ENCODE measurements at places on chromosomes 1 and 21.
A peak's percentile ranks its signal among the peaks of the same experiment; 100 is the strongest.

- DNase-seq: no peak
Observed at GRCh38 chr1:97567000-97567749, 353.7 kb downstream of the DPYD start.

DNA sequence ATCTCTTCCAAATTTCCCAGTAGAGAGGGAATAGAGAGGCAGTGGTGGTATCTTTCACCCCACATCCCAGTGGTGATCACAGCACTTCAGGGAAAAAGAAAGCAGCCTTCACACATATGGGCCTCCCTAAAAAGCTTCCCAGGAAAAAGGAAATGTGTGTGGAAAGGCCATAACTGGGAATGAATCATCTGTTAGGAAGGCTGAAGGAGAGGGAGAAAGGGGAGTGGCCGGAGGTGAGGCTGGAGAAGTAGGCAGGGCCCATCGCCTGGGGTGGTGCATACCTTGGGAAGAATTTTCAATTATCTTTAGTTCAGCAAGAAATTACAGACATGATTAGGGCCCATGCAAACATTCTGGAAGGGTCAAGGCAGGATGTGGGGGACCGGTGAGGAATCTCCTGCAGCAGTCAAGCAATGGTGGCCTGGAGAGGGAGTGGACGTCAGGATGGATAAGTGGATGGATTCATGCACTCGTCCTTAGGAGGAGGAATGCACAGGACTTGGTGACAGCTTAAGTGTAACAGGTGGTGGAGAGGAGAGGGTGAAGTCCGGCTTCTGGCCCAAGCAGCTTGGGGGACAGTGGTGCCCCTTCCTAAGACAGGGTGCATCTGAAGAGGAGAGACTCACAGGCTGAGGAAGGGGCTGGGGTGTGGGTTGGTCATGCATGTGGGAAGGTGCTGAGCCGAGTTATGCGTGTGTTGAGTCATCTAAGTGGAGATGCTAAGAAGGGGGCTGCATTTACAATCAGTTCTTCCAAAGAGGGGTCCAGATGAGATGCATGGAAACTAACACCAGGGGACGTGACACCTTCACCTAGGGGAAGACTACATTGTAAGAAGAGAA lies 17.9 kb downstream of the HIVEP3 start:
- DNase-seq: no peak

GRCh38 chr1:30522031-30523004 lies 201.1 kb downstream of the MATN1 start:
- DNase-seq: peak; percentile 83

- DNase-seq: no peak
Observed at GRCh38 chr1:81129366-81129765, 671.4 kb upstream of the ADGRL2 start.

DNA sequence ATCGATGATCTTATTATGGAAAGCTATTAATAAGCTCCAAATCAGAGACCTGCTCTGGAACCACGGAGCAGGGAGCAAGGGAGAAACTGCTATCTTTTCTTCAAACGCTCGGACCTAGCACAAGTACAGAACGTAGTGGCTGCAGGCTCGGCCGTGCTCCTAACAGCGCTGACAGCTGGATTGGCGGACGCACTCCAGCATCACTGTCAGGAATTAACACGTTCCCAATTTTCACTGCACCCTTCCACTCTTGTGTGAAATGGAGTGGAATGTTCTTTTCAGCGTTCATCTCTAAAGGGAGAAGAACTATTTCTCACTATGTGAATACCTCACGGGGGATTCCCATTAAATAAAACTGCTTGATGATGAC lies 106.9 kb downstream of the ZNF281 start:
- no peak for DNase-seq

- no peak for DNase-seq
Observed at GRCh38 chr21:29382030-29382654, 83.4 kb downstream of the BACH1 start.

- DNase-seq: peak; percentile 37
Observed at GRCh38 chr1:70143048-70143659, 62.2 kb downstream of the LRRC40 start.

GRCh38 chr1:36099681-36100341 lies 11.1 kb downstream of the ADPRS start:
- DNase-seq: peak; percentile 49

DNA sequence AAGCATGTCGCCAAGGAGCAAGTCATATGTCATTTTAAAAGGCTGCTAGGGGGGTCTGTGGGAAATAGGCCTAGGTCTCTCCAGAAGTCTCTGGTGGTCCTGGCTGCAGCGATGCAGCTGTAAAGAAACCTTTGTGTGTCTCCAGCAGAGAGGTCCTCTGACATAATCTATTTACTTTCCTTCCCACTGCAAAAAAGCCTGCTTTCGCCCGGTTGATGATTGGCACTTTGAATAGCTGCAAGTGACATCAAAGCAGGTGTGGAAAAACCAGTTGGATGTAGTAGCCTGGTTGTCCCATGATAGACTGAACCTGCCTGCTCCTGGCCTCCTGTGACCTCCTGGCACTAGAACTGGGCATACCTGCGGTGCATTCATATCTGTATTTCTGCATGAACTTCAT lies 13.8 kb downstream of the RASSF5 start:
- DNase-seq: no peak

DNA sequence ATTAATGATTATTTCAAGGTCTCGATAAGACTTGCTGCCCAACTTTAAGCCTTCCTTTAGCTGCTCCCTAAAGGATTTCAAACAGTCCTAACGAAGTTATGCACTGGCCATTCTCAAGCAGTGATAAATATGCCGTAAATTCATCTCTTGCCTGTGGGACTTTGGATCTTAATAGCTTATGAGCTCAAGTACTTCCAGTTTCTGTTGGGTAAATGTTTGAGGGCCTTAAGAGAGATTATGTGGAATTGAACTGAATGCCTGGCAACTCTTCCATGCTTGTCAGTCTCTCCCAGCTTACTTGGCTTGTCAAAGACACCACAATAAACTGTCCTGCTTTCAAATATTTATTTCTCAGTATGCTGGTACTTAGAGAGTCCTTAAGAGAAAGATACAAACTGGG lies 3.5 kb upstream of the OR10J4 start:
- no peak for DNase-seq

DNA sequence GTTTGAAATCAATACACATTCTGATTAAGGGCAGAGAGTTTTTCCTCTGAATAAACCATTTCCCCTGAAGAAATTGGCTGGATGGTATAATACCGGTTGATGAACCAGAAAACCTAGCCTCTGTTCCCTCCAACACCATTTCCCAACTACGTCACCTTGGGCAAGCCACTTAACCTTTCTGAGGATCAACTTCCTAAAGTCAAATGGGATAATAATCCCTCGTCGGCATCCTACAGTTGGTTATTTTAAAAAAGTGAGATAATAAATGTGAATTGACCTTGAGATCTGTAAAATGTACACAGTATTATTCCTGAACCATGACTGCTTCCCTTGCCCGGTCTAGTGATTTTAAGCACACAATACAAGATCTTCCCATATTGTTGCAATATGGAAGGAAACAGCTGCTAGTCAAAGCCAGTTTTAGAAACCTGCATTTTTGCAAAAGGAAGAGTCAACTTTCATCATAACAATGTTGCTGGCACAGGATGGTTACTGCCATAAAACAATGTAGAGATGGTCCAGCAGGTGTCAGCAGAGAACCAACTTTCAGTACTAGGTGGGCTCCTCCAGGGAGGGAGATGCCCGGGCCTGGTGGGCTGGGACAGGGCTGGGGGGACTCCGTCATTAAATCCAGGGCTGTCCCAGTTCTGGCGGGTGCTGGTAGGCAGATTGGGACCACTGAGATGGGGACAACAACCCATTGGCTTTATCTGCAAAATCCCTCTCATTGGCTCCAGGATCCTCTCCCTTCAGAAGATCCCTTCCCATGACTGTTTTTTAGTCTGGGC lies 5.2 kb upstream of the HLX start:
- DNase-seq: peak; percentile 70

GRCh38 chr1:160942926-160943325 lies 11.7 kb downstream of the ITLN2 start:
- no peak for DNase-seq

GRCh38 chr1:66415866-66416265 lies 118.1 kb upstream of the SGIP1 start:
- DNase-seq: no peak

GRCh38 chr1:58156124-58156468 lies 390.4 kb downstream of the OMA1 start:
- DNase-seq: no peak

GRCh38 chr21:35399706-35400105 lies 350.6 kb upstream of the RUNX1 start:
- no peak for DNase-seq
